ENCODE measurements at places on chromosomes 1 and 21.
A peak's percentile ranks its signal among the peaks of the same experiment; 100 is the strongest.

- DNase-seq = no peak
Observed at GRCh38 chr1:228666686-228667623, 68.3 kb upstream of the RHOU start.

- DNase-seq = no peak
Observed at GRCh38 chr1:66292944-66293343, 241.0 kb upstream of the SGIP1 start.

- DNase-seq = no peak
Observed at GRCh38 chr1:6360117-6360496, 33.5 kb downstream of the ACOT7 start.

DNA sequence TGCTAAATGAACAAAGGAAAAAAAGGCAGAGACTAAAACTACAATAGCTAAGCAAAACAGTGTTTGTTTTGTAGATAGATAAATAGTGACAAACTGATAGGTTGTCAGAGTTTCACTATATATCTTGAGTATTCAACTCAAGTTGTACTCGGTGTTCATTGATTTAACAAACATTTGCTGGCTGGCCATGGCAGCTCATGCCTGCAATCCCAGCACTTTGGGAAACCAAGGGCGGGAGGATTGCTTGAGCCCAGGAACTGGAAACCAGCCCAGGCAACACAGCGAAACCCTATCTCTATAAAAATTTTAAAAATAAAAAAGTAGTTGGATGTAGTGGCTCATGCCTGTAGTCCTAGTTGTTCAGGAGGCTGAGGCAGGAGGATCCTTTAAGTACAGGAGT is 17.3 kb downstream of the C1orf185 start:
- DNase-seq = no peak

- DNase-seq = no peak
Observed at GRCh38 chr1:209802780-209803152, 3.2 kb downstream of the IRF6 start.

DNA sequence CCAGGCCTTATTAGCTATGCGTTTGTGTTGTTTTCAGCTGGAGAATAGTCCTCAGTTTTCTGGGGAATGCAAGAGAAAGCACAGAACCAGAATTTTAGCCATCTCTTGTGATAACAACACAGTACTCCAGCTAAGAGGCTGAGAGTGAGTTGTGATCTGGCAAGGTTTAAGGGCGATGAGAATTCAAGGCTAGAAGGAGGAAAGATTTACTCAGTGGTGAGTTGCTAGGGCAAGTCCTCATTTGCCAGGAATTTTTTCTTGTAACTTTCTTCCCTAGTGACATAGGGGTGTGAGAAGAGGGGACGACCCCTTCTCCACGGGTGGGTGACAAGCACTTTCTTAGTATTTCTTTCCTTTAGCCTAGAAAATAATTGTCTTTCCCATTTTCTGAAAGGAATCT is 53.2 kb downstream of the HHAT start:
- DNase-seq = no peak

DNA sequence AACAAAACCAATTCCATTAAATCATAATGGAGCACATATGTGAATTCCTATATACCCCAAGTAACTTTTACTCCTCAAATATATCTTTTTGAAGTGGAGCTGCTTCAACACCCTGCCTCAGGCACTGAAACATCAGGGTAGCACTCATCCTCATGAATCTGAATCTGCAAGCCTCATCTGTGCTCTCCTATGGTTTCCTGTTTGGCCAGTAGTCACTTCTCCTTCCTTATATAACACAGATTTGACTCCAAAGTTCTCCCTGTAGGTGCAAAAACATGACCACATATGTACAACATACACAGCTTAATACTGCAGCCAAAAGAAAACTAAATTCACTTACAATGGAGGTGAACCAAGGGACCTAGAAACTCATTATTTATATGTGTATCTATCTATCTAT is 7.2 kb downstream of the TRIT1 start:
- DNase-seq = no peak

- DNase-seq = no peak
Observed at GRCh38 chr21:29092102-29092959, 18.9 kb upstream of the CCT8 start.

DNA sequence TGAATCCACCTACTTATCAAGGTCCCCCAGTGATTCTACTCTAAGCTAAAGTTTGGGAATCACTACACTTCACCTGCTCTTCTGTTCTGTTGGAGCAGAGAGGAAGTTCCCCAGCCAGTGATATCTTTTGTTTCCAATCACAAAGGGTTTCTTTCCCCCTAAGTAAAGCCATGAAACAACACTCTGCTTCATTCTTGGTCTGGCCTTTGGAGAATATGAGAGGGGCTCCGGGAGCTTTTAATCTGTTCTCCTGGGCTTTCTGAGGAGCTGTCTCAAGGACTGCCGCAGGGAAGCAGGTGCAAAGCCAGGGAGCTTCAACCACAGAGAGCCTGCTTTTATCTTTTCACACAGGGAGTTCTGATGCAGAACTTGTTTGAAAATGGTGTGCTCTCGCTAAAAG is 10.1 kb upstream of the SLAMF9 start:
- DNase-seq = no peak

DNA sequence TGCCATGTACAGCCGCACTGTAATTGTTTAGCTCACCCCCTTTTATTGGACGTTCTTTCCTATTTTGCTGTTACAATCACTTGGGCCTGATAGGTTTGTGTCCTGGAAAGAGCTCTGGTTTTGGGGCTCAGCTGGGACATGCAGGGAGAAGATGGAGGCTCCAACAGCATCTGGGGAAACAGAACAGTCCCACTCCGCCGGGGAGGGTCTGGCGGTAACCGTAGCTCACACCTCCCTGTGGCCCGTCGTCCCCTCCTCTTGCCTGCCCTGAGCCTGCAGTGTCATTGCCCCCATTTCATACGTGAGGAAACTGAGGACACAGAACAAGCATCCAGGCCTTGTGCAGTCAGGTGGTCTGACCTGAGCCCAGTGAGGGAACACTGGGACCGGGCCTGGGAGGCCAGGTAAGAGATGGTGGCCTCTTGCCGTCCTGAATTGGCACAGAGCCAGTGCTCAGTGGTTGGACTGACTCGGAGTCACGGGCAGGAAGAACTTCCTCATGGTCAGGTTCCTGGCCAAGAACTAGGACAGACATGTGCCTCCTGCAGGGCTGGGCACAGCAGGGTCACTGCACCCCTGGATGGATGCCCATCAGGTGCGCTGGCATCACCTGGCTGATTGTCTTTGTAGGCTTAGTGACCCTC is 41.8 kb downstream of the S100B start:
- no peak for DNase-seq

- no peak for DNase-seq
Observed at GRCh38 chr21:41965461-41966013, 11.7 kb upstream of the C2CD2 start.

DNA sequence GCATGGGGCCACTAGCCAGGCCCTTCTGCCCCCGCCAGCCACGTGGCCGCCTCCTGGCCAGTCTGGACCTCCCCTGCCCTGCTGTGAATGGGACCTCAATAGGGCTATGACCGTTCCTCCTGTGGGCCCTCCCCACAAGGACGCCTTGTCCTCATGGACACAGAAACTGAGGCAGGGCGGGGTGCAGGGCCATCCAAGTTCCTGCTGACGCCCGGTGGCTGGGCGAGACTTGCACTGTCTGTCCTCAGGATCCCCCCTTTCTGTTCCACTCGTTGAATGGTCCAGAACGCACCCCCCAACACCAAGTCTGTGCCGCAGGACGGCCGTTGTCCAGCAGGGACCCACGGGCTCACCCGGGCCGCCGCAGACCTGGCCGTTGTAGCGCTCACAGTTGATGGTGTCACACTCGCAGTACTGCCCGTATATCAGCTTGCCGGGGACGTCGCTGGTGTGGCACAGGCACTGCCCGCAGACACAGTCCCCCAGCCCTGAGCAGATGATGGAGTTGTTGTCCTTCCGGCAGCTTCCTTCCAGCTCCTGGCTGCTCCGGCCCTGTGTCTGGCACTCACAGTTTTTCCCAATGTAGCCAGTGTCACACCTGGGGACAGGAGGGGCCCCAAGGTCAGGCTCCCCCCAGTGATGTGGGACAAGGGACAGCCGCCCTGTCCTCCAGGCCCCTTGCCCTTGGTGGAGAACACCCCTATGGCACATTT is 16.3 kb upstream of the PTTG1IP start:
- DNase-seq = no peak

- no peak for DNase-seq
Observed at GRCh38 chr1:76238094-76238628, 163.6 kb downstream of the ST6GALNAC3 start.

DNA sequence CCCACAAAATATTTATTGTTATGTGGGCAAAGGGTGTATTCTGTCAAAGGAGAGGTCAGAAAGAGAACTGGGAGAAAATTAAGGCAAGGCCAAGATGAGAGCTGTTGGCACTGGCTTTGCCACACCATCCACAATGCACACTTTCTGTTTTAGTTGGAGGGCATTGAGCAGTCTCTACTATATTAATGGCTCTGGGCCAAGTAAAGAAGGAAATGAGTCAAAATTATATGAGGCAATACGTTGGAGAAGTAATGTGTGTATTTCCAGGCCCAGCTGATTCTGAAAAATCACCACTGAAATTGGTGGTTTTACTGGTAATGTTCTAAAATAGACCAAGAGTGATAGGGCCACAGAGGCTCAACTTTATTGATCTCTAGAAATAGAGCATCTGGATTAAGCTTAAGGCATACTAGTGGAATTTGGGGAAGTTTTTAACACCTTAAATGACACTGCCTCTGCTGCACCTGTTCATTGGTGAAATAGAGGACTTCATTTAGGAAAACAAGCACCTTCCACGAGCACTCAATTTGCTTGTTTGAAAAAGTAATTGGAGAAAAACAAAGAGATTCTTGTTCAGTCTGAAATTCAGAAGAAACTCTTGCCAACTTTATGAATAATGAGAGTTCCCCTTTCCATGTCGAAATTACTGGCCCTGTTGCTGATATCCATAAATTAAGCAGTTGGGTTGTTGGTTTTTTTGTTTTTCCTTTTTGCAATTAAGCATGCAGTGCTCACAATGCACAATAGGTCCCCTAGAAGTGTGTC is 424.9 kb downstream of the ADGRL2 start:
- DNase-seq = no peak

- DNase-seq = no peak
Observed at GRCh38 chr1:80929868-80930508, 870.7 kb upstream of the ADGRL2 start.

DNA sequence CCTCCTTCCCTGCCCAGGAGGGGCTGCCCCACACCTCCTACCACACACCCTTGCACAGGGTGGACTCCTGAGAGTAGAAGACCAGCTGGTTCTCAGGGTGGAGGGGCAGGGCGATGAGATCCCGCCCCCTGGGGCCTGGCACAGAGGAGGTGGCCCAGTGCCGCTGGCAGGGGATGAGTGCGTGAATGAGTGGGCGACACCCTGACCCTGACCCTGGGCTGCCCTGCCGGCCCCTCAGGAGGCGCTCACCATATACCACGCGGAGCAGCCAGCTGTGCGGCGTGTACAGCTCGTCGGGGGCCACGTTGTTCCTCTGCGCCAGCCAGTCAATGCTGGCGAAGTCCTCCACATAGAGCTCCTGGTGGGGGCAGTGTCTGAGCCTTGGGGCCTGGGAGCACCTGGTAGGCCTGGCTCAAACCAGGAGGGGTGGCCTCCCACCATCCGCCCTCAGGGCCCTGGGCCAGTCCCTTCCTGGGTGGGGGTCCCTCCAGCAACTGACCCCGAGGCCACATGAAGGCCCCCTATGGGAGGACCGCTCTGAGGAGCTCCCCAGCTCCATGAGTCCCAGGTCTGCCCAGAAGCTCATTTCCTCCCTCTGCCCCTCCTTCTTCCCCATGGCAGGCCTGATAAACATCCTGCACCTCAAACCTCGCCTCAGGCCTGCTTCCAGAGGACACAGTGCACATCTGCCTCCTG is 13.0 kb downstream of the LSS start:
- DNase-seq = no peak

DNA sequence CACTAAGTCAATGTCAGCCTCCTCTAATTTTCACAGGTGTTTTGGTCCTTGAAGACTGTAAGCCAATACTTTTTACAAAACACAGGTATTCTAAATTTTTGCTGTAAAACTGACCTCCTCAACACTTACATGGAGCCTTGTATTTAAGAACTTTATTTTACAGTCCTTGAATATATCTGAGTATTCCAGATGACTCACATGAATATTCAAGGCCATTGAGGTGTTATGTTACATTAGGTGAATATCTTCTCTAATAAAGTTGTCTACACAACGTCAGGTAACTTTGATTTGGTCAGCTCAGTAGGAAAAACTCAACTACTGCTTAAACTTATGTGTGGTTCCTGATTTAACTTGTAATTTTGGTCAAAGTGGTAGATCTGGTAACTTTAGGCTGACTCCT is 254.2 kb downstream of the OLFM3 start:
- DNase-seq = no peak

DNA sequence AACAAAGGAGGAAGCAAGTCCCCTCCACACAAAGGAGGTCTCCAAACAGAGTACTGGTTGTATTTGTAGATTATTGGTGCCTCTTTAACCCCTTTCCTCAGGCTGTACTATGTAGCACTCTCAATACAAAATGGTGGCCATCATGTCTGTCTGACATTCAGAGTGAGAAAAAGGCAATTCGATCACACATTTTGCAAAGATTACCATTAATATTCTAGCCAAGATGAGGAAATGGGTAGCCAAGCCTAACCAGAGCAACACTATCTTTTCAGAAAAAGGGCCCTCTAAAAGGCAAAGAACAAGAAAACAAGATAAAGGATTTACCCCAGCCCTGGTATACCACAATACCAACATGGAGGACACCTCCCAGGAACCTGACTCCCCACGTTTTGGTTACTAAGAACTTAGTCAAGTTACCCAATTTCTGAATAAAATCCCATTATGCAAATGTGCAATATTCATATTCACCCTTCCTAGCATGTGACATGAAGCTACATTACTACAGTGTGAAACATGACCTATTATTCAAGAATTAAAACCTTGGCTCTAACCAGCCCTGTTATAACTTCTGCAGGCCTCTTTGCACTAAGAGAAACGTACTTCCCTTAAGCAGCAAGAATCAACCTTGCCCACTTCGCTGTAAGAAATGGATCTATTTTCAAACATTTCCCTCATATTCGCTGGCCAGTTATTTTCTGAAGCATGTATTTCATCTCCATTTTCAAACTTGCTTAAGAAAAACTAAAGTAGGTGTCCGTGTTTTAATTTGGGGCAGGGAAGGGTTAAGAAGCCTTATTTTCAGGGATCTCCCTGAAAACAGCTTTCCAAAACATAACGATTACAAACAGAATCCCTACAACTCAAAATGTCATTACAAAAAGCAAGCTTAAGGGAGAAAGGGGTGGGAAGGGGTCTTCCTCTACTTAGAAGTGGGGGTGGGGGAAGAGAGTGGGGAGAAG is 2.1 kb downstream of the KDM5B start:
- peak; percentile 38 for DNase-seq

DNA sequence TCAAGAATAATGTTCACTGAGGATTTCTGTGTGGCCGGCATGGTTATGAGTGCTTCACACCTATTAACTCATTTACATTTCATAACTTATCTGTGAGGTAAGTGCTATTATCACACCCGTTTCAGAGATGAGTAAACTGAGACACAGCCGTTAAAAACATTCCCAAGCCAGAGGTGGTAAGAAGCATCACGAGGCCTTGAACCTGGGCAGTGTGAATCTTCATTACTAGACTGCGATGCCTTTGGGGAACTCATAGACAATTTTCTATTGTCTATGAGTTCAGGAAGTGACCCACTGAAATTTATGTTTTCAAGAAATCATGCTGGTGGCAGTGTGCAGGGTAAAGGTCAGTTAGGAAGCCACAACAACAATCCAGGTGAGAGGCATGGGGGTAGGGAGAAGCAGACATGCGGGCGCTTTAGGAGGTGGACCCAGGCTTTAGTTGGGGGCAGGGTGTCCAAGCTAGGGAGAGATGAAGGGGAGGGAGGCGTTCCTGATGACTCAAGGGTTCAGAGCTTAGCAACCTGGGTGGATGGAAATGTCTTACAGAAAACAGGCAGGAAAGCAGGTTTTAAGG is 14.5 kb downstream of the GNG12 start:
- DNase-seq = no peak

Measured in CD4-positive, alpha-beta T cell treated with Interleukin-2 at 100 ng/mL for 4 hours (primary cell).